SW 1271 (cell line): ENCODE measurements at places on chromosomes 5 and 9.

- no peak for DNase-seq
These were observed 335.9 kb downstream of the MSX2 start for GRCh38 chr5:175060257-175060656.

GRCh38 chr9:4799033-4799430 is 6.3 kb downstream of the RCL1 start:
- no peak for DNase-seq

GRCh38 chr5:36272136-36272690 is 29.5 kb downstream of the RANBP3L start:
- no peak for DNase-seq

- DNase-seq, result no peak
These were observed 575.2 kb upstream of the ZNF462 start for GRCh38 chr9:106287731-106288130.

GRCh38 chr5:120765189-120765588 is 301.1 kb downstream of the PRR16 start:
- DNase-seq, result no peak

- no peak for DNase-seq
These were observed at the start of gene SOWAHA for GRCh38 chr5:132812781-132813598. Gene SOWAHA, plus strand, starts transcription at chr5:132813302. Its CDS starts 320 bp downstream, at chr5:132813622.

DNA sequence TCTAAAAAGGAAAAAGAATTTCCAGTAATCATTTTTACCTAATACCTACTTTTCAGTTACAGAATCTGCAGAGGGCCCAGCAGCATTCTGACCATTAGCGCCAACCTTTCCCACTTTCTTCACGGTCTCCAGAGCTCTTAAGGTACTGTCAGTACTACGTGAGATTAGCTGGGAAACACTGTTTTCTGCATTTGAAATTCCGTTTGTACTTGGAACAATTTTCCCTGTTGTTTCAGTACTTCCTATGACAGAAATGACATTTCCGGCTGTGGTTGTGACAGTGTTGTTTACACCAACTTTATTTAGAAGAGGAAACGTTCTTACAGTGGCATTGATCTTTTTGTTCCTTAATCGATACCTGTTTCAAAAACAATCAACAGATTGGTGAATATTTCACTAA is 36.9 kb upstream of the PDCL start:
- DNase-seq, result no peak

- DNase-seq, result no peak
These were observed 126.0 kb downstream of the TMEM174 start for GRCh38 chr5:73298772-73299630.

DNA sequence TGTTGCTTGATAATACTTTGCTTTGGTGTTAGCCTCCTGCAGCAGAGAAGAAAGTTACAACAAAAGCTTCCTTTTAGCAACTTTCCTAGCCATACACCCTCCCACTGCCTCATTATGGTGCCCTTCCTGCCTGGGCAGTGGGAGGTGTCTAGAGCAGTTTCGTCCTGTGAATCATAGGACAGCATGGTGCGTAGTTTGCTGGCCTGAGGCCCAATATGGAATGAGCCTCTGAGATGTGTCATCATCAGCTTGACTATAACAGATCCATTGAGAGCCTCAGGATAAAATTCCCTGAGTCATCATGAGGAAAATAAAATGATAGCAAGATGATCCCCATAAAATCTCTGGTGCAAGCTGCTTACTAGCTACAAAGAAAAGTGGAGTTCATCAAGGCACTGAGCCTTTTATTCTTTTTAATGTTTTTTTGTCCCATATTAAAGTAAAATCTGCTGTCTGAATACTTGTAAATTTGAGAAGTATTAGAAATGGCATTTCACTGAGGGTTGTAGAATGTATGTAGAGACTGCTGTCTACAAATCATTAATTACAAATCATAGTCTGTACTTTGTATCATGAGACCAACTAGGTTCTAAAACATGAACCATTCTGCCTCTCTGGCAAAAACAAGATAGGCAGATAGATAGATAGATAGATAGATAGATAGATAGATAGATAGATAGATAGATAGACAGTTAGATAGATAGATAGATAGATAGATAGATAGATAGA is 303.0 kb upstream of the PDE4D start:
- peak; percentile 41 for DNase-seq

GRCh38 chr5:73668017-73668416 is 42.0 kb downstream of the ARHGEF28 start:
- no peak for DNase-seq

GRCh38 chr9:25412646-25413045 is 265.6 kb downstream of the TUSC1 start:
- no peak for DNase-seq

GRCh38 chr9:15295761-15296405 is 11.1 kb downstream of the TTC39B start:
- peak; percentile 26 for DNase-seq

GRCh38 chr5:122179701-122180100 is 50.4 kb downstream of the ZNF474 start:
- no peak for DNase-seq

- DNase-seq, result no peak
These were observed 54.0 kb upstream of the CNOT6 start for GRCh38 chr5:180439911-180440769.

DNA sequence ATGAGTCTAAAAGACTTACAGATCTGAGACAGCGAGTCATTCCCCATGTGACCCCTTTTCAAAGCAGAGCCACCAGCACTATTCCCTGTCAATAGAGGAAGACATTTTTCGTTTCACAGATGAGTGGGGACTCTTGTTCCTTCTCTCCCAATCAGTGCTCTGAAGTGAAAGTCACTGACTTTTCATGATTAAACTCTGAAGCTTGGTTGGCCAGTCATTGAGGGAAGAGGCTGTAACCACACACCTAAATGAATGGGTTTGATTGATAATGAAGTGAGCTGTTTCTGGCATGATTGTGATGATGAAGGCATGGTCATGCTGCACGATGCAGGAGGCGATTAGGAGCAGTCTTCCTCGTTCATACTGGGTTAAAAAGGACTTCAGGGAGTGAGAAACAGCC is 171.9 kb downstream of the ZNF462 start:
- no peak for DNase-seq

DNA sequence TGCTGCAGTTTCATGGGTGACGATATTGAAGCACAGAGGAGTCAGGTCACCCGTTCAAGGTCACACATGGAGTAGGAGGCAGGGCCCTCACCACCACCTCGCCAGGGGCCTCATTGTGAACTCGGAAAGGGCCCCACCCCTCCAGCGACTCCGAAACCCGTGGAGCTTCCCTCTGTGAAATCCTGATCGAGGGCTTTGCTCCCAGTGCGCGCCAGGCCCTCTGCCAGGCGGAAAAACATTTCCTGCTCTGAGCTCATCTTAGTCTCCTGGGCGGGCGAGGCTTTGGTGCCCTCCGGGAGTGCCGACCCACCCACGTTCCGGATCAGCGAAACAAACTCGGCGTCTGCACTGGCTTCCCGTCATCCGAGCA is 75.0 kb upstream of the FCN1 start:
- DNase-seq, result no peak

DNA sequence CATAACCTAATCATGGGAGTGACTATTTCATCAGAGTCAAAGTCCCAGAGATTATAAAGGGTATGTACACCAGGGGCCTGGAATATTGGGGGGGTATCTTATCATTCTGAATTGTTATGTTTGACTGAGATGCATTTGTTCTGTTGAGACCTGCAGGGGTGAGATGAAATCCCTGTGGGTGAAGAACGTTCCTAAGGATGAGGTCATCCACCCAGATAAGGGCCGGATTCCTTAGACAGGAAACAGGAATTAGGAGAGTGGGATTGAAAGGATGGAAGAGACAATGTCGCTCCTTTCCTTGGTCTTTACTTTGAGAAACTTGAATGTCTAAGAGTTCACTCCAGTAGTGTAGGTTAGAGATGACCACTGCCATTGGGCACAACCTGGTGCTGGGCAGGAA is 54.7 kb downstream of the GAS1 start:
- no peak for DNase-seq

GRCh38 chr5:60483050-60483449 is 216.9 kb downstream of the DEPDC1B start:
- DNase-seq, result no peak
